Fibroblast of skin of scalp (primary cell): ENCODE measurements at places on chromosomes 4 and X.

DNA sequence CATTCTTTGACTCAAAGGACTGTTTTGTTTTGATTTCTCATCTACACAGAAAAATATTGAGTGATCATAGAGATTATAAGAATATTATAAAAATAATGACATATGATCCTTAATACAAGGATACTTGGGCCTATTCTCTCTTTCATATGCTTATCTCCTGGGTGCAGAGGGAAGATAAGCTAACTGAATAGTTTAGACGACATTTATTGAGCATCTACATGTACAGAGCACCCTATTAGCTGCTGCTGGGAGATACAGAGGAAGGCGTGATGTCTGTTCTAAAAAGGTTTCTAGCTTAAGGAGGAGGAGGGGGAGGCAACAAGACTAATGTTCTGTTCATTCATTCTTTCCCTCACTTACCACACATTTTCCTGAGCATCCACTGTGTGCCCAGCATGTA is 106.8 kb downstream of the HDAC8 start:
- DNase-seq, result no peak

DNA sequence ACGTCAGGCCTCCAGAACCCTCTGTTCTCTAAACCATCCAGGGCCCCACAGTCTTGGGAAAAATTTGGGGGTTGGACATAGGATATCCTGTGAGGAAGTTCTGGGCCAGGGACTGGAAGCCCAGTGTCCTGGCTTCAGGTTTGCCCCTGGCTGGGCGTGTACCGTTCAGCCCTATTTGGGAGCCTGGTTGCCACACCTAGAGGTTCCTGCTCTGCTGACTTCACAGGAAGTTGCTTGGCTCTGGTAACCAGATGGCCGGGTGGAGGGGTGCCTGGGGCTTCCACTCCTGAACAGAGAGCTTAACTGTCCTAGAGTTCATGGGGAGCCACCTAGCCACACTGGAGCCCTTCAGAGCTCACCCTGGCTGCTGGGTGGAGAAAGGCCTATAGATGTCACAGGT is 1.1 kb downstream of the TAFAZZIN start:
- DNase-seq, result no peak

- peak; percentile 2 for DNase-seq
Observed at GRCh38 chr4:183011213-183011907, 87.7 kb upstream of the WWC2 start.

- no peak for DNase-seq
Observed at GRCh38 chr4:127905029-127905428, 24.3 kb downstream of the PLK4 start.

- no peak for DNase-seq
Observed at GRCh38 chr4:176011529-176011928, 54.1 kb upstream of the WDR17 start.

DNA sequence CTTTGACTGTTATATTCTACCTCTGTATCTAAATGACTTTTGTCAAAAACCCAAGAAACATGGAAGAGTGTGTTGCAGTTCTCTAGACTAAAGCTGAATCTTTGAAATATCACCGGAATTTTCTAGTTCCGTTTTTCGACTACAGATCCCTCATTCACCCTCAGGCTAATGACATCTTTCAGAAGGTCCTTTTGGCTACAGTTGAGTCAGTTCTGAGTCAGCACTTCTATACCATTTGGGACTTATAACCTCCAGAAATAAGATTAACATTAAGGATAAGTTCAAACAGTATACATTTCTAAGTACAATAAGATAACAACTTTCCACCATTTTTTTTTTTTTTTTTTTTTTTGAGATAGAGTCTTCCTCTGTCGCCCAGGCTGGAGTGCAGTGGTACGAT is 331.0 kb upstream of the CPXCR1 start:
- DNase-seq, result no peak

GRCh38 chrX:43655151-43656004 is 721 bp upstream of the MAOA start:
- DNase-seq, result peak; percentile 26

DNA sequence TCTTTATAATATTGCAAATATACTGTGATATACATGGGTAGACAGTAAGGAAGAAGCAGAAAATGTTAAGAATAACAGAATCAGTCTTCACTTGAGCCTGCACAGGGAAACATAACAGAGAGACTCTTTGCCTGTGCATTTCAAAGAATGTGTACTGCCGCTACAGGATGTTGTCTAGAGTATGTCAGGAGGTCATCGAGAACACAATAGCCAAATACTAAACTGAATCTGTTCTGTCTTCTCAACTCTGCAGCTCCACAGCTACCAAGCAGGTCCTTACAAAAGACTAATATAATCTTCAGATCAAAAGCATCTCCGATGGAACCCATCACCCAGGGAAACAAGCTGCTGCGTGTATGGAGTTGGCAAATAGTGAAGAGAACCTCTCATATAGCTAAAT is 471.5 kb downstream of the PCDH10 start:
- no peak for DNase-seq

- DNase-seq, result no peak
Observed at GRCh38 chr4:40630335-40631021, 814 bp upstream of the RBM47 start.

GRCh38 chr4:56330691-56331090 is 56.6 kb downstream of the AASDH start:
- DNase-seq, result peak; percentile 17

- no peak for DNase-seq
Observed at GRCh38 chrX:22541926-22542325, 269.2 kb downstream of the CBLL2 start.

DNA sequence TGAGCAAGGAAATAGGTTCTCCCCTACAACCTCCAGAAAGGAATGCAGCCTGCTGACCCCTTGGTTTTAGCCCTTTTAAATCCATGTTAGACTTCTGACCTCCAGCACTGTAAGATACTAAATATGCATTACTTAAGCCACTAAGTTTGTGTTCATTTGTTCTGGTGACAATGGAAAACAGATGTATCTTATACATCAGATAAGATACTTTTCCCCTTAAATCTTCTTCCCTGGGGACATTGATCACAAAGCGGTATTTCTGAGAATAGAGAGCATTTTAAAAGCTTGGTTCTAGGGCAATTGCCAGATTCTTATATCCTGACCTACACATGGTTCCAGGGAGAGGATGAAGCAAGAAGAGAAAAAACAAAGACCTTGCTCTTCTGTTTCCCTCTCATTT is 6.5 kb upstream of the TMEM184C start:
- peak; percentile 45 for DNase-seq

GRCh38 chrX:16319929-16320328 is 152.6 kb downstream of the MAGEB17 start:
- no peak for DNase-seq

- DNase-seq, result peak; percentile 43
Observed at GRCh38 chrX:15564981-15565579, 35.7 kb downstream of the ACE2 start.

DNA sequence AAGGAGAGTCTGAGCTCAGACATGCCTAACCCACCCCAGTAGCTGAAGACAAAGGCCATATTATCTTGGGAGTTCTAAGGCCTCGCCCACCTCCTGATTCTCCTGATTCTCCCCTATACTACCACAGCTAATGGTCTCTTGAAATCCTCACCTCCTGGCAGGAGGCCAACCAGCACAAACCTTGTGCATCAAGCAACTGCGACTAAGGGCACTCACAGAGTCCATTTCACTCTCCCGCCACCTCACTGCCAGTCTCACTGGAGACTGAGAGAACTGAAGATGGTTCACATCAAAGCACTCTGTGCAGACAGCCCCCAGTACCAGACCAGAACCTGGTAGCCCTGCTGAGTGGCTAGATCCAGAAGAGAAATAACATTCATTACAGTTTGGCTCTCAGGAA is 102.1 kb upstream of the KLF8 start:
- DNase-seq, result no peak

GRCh38 chrX:39289827-39290226 is 488.6 kb downstream of the MID1IP1 start:
- no peak for DNase-seq

GRCh38 chr4:127400731-127401346 is 231.9 kb upstream of the INTU start:
- DNase-seq, result peak; percentile 86

- DNase-seq, result peak; percentile 20
Observed at GRCh38 chr4:101824500-101824899, 34.0 kb downstream of the BANK1 start.

DNA sequence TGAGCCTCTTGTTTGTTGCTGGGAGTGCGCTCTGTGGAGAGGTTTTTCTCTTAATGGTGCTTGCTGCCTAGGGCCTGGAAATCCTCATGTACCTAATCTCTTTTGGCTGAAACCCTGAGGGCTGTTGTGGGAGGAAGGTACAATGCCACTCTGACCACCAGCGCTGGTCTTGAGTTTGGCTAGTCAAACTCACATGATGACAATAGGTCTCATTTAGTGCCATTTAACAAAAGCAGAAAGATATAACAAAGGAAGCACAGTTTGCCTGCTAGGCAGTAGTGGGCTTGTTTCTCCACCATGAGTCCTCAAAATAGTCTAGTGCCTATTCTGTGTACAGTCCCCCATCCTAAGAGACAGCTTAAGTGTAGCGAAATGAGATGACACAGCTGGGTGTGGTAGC is 111.3 kb downstream of the TSPAN7 start:
- DNase-seq, result no peak

DNA sequence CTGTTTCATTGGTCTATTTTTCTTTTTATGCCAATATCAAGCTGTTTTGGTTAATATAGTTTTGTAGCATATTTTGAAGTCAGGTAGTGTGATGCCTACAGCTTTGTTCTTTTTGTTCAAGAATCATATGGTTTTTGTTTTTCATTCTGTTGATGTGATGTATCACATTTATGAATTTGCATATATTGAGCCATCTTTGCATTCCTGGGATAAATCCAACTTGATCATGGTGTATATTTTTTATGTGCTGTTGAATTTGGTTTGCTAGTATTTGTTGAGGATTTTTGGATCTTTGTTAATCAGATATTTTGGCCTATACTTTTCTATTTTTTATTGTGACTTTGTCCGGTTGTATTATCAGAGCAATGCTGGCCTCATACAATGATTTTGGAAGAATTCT is 74.8 kb downstream of the GPAT3 start:
- DNase-seq, result no peak

- DNase-seq, result peak; percentile 26
Observed at GRCh38 chr4:156634612-156635011, 337.0 kb downstream of the PDGFC start.

DNA sequence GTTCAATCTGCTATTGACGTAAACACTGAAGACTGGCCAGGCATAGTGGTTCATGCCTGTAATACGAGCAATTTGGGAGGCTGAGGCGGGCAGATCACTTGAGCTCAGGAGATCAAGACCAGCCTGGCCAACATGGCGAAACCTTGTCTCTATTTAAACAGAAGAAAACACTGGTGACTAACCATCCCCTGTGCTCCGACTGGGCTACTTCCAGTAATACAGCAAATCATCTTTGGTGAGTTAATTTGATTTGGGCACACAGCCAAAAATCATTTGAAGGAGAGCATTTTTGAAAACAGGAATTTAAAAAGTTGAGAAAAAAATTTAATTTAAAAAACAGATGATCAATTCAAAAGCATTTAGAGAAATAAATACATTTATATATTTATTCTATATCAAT is 52.0 kb downstream of the SEC24D start:
- DNase-seq, result peak; percentile 42

DNA sequence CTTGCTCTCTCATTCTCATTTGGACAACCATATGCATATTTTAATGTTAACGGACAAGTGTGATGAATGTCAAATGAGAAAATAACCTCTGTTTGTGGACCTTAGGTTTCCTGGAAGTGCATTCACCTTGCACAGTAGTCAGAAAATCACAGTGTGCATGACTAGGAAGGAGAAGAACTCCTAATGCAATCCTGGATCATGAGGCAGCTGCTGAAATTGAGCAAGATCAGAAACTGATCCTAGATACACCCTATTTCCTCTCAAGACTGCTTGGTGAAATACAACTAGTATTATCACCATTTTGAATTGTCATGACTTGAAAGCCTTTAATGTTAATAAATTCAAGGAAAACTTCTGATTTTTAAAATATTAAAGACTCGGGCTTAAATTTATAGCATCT is 1148.9 kb downstream of the STIM2 start:
- no peak for DNase-seq
